Activated CD4-positive, alpha-beta T cell treated with anti-CD3 and anti-CD28 coated beads for 4 hours (primary cell): ENCODE measurements at places on chromosomes 4 and X.

DNA sequence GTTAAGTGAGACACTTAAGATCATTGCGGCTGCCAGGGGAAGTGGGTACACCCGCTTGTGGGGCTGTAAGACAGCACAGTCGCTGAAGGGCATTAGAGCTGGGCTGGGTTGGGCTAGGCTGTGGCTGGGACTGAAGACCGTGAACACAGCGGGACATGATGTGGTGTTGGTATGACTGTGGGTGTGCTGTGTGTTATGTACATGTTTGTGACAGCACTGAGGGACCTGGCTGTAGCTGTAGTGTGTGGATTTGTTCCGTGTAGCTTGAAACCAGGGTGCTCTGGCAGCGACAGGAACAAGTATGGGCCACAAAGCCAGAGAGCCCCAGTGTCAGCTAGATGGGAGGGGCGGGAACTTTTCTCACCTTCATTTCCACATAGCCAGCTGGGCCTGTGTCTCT, 82.1 kb downstream of the NHSL2 start:
- DNase-seq = peak; percentile 16

- no peak for DNase-seq
Observed at GRCh38 chr4:172055498-172055897, 242.3 kb downstream of the GALNTL6 start.

DNA sequence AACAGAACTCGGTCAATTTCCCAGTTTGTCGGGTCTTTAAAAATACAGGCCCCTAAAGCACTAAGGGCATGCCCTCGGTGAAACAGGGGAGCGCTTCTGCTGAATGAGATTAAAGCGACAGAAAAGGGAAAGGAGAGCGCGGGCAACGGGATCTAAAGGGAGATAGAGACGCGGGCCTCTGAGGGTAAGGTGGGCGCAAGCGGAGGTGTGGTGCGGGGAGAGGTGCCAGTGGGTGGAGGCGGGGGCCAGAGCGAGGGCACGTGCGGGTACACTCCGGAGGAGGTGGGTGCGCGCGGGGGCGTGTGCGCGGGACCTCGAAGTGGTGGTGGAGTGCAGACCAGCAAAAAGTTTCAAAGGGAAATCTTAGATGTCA, 787 bp upstream of the TET2 start:
- peak; percentile 38 for DNase-seq

DNA sequence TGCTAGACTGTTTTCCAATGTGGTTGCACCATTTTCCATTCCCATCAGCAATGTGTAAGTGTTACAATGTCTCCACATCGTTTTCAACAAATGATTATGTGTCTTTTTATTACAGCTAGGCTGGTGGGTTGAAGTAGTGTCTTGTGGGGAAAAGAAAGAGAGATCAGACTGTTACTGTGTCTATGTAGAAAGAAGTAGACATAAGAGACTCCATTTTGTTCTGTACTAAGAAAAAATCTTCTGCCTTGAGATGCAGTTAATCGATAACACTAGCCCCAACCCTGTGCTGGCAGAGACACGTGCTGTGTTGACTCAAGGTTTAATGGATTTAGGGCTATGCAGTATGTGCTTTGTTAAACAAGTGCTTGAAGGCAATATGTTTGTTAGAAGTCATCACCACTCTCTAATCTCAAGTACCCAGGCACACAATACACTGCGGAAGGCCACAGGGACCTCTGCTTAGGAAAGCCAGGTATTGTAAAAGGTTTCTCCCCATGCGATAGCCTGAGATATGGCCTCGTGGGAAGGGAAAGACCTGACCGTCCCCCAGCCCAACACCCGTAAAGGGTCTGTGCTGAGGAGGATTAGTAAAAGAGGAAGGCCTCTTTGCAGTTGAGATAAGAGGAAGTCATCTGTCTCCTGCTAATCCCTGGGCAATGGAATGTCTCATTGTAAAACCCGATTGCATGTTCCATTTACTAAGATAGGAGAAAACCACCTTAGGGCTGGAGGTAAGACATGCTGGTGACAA, 23.0 kb upstream of the UGT2B15 start:
- DNase-seq = no peak

- DNase-seq = no peak
Observed at GRCh38 chr4:163815776-163816175, 321.3 kb downstream of the TMA16 start.

DNA sequence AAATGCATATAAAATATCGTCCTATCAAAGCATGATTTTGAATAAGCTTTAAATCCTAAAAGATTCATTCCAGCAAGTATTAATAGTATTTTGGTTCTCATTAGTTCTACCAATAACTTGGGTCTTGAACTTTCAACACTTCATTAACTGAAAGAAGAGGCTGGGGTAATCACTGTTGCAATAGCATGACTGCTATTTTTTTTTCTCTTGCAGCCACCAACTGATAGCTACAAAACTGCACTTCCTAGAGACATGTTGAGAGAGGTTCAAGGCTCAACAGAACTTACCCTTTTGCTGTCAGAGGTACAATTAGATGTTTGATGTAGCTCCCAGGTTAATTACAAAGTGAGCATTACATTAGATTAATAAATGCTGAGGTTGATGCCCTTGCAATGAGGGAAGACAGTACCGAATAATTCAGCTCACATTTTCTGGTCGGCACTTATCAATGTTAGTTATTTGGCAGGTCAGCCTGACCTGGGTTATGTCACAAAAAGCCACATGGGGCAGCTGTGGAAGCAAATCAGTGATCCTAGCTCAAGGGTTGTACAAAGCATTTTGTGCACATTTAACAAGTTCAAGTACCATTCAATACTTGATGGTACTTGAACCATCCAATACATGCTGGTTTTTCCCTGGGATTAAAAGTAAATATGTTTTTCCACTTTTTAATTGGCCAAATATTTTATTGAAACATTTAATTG, 29.9 kb upstream of the TET2 start:
- no peak for DNase-seq

DNA sequence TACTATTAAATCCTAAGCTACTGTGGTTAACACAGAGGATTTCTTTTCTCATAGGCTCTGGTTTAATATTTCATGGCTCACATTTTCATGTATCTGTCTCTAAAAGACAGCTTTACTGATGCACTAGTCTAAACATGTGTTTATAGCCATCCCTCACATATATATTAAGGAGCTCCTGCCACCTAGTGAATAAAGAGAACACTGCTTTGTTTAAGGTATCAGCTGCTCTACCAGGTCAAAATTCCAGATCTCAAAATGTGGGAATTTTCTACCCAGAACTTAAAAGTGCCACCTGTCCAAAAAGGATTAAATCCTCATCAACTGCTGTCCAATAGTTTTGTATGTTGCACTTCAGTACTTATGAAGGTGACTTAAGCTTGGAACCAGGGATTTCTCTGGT, 188.5 kb upstream of the TEX13C start:
- no peak for DNase-seq

GRCh38 chr4:23097251-23097650, 404.5 kb downstream of the GBA3 start:
- DNase-seq = no peak

DNA sequence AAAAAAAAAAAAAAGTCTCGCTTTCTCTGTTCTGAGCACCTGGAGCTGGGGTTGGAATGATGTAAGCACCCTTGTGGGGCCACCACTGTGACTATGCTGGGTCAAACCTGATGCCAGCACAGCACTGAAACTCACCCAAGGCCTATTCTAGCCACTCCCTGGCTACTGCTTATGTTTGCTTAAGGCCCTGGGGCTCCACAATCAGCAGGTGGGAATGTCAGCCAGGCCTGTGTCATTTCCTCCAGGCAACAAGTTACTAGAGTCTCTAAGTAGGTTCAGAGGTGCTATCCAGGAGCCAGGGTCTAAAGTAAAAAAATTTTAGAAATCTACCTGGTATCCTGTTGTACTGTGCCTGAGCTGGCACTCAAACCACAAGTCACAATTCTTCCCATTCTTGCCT, 1306.8 kb downstream of the STIM2 start:
- DNase-seq = no peak

DNA sequence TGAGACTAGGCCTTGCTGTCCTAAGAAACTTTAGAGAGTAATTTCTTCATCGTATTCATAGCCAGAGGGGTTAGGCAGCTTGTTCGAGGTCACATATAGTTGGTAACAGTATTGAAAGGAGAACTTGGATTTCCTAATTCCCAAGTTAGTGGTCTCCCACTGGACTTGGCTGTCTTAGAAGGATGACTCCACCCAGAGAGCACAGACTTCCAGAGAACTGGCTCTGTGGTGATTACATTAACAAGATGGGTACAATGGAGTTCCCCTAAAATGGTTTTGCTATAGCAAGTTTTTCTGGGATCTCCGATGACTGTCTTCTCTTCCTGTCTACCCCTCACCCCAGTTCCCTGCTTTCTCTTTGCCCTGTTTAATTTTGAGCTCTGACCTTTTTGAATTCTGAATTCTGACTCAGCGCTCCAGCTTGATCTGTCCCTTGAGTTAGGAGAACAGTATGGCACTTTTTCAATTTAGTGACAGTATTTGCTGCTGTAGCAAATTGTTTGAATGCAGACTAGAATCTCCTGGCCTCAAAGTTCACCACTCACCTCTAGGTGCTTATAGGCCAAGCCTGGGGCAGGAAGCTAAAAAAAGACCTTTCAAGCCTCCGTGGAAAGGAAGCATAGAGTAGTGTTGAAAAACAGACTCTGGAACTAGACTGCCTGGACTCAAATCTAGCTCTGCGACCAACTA, 6.9 kb downstream of the MSN start:
- DNase-seq = peak; percentile 8

DNA sequence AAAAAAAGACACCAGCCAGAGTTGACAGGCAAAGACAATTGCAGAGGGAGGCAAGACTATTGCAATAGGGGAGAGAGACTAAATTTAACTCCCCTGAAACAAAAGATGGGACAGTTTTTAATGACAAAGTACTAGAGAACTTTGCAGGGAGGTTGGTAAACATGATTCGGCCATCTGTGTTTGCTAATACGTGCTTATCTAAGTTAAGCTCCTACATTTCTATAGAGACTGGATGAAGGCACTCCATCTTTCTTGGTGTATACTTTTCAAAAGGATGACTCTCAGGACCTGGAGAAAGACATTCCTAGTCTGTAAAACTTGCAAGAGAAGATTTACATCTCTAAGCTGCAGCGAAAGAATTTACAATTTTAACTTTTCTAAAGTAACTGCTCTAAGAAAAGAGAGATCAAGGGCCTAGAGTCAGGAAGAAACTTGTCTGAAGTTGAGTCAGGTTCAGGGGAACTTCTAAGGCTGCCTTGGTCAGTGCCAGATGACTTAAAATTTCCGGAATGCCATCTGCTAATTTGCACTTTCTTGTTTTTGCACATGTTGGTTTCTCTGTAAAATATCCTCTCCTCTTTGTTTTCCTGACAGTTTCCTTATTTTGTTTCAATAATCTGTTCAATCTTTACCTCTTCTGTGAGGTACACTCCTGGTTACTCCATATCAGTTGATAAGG, 10.6 kb downstream of the ADAM29 start:
- DNase-seq = no peak

DNA sequence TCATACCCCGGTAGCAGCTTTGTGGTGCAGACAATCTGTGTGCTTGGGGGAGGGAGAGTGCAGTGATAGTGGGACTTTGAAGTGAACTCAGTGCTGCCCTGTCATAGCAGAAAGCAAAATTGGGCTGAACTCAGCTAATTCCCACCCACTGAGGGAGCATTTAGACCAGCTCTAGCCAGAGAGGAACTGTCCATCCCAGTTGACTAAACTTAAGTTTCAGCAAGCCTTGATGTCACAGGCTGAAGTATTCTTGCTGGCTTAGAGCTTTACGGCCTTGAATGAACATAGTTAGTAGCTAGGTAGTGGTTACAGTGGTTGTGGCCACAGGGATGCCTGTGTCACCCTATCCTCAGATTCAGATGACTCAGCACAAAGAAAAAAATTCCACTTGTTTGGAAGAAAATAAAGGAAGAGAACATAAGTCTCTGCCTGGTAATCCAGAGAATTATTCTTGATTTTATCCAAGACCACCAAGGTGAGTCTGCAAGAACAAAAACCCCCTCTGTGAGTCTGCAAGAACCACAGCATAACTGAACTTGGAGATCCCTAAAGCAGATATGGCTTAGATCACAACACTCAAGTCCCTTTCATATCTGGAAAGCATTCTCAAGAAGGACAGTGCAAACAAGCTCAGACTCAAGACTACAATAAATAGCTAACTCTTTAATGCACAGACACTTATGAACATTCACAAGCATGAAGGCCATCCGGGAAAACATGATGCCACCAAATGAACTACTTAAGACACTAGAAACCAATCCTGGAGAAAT, 39.4 kb downstream of the ADH7 start:
- no peak for DNase-seq

DNA sequence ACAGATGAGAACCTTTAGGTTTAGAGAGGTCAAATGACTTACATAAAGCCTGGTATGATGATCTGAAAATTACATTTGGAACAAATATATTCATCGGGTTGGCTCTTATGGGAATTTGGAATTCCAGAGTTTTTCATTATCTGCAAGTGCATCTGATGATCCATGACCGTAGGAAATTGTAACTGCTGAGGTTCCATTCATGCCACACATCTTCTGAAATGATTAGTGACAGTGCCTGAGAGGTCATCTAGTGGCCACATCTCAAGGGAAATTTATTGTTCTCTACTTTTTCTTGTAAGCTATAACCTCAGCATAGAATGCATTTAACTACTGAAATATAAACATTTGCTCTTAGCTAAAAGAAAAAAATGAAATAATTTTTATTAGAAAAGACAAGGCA, 105.8 kb upstream of the NWD2 start:
- no peak for DNase-seq

GRCh38 chrX:40245488-40246071, 147.8 kb upstream of the BCOR start:
- no peak for DNase-seq

GRCh38 chrX:129833153-129833990, 10.3 kb downstream of the ZDHHC9 start:
- no peak for DNase-seq

GRCh38 chrX:530726-531610, 99.6 kb upstream of the SHOX start:
- no peak for DNase-seq

DNA sequence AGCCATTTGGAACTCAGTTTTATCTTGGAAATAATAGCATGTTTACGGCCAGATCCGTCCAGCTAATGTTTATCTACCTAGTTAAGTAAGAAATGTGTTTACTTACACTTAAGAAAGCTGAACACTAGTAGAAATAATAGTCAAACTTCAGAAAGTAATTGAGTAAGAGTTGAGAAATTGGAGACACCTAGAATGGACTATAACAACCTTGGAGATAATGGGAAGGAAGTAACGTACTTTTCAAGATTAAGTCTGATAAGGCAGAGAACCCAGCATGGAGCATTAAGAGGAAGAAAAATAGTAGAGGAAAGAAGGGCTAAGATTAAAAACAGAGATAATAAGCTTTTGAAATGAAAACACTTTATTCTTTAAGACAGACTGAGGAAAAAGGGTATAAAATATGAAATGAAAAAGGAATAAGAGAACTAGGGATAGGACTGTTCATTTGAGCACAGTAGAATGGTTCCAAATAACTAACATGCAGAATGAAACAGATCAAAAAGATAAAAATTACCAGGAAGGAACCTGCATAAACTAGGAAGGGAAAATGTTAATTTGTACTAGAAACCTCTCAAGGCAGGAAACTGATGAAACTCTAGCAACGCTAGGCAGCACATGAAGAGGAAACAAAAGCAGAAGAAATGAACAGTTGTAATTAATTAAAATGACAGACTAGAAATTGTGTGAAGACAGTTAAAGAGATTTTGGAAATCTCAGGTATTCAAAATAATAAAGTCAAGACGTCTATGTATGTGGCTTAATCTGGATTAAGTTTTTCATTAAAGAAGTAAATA, 71.7 kb downstream of the FBXW7 start:
- DNase-seq = no peak

- DNase-seq = no peak
Observed at GRCh38 chrX:57651169-57651919, 28.7 kb downstream of the NLRP2B start.

- no peak for DNase-seq
Observed at GRCh38 chrX:42934020-42934726, 156.2 kb upstream of the PPP1R2C start.
